Activated CD4-positive, alpha-beta T cell treated with anti-CD3 and anti-CD28 coated beads, Interleukin-2, Interleukin-6, amounts not matched to agents 100 ng/mL and 50 ng/mL, durations not matched to agents 16 hours and 8 hours (primary cell): ENCODE measurements at places on chromosomes 12 and 14.

- DNase-seq, result no peak
These were observed 845 bp downstream of the GIT2 start for GRCh38 chr12:109995361-109995685.

DNA sequence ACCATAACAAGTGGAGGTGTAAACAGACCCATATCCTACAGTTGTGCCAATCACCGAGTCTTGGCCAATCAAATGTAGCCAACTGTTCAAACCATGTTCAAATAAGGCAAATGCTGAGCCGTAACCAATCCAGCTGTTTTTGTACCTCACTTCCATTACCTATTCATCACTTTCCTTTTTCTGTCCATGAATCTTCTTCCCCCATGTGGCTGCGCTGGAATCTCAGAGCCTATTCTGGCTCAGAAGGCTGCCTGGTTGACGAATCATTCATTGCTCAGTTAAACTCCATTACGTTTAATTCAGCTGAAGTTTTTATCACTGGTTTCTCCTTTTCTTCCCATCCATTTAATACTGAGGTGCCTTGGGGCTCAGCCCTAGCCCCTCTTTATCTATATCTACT lies 71.1 kb downstream of the TBC1D30 start:
- no peak for DNase-seq

DNA sequence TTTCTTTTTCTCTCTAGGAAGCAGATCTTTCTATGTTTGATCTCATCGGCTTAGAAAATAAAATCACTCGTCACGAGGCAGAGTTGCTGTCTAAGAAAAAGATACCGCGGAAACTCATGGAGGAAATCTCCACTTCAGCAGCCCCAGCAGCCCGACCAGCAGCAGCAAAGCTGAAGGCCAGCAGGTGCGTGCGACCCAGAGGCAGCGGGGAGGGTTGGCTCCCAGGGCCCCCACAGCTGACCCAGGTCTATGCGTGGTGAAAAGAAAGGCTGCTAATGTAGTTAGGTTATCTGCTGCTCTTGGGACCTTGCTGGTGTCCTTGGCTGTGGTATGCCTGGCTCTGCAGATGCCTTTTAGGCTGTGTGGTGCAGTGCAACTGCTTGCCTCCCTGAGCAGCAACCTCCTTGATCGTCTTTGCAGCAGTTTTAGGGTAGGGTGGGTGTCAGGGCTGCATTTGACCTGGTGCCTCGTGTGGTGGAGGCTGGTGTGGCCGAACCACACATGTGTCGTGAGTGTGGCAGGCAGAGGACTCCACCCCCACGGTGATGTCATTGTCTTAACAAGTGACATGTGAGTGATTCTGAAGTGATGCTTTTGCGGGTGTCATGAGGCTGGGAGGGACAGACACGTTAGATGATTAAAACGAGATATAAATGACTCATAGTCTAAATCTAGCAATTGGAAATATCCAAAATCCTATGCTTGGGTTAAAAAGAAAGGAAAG lies 68.6 kb downstream of the EP400 start:
- DNase-seq, result no peak

GRCh38 chr14:99756796-99757195 lies 36.4 kb upstream of the EML1 start:
- DNase-seq, result no peak

GRCh38 chr14:21313512-21313911 lies 33.6 kb downstream of the RPGRIP1 start:
- no peak for DNase-seq

DNA sequence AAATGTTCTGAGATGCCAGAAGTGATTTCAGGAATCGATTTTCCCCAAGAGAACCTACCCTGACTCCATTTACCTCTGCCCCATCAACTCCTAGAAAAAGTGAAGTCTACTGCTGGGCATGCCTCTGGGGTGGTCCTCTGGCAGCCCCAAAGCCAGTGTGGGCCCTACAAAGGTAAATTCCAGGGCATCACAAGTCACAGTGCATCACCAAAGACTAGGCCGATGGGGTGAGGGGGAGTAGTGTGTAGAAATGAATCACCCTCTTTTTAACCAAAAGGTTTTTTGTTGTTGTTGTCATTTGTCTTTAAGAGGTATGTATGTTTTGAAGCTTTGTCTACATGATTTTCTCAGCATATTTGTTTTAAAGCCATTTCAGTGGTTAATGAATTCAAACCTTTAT lies 46.4 kb upstream of the RTRAF start:
- no peak for DNase-seq

DNA sequence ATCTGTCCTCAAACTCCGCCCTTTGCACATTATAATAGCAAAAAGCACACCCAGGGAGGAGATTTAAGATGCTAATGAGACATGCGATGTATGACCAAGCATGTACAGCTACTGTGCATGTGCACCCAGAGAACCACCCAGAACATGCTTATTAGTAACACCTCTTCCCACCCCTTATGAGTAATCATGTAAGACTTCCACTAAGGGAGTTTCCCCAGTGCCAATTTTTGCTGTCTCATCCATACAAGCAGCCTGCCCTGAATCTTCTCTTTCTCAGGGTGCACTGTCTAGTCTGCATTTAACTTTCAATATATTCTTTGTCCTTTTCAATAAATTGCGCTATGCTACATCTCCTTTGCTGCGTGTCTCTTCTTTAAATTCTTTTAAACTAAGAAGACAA lies 830.0 kb upstream of the NOVA1 start:
- DNase-seq, result no peak

DNA sequence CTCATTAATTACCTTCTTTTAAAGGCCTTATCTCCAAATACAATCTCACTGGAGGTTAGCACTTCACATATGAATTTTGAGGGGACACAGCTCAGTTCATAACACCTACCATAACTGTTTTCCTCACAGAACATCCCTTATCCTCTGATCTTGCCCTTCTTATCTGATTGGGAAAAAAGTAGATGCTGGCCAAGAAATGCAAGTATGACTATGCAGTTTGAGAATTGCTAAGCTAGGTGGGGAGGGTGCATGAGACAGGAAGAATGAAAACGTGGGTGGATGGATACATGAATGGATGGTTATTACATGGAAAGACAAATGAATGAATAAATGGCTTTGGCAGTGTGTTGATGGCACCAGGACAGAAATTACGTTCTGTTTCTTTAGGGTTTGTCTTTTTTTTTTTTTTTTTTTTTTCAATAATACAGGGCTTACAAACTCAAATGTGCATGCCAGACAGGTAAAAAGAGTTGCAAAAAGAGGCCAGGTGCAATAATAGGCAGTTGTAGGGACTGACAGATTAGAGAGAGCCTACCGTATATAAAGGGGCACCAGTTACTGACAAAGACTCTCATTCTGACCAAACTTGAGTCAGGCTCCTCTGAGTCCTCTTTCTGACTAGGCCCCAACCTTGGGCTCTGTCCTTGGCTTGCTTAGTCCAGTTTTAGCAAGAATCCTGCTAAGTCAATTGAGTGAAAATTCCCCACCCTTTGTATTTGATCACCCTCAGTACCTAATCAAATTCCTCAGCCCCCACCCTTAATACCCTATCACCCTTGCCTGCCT lies 304.9 kb downstream of the ZFP36L1 start:
- peak; percentile 35 for DNase-seq

DNA sequence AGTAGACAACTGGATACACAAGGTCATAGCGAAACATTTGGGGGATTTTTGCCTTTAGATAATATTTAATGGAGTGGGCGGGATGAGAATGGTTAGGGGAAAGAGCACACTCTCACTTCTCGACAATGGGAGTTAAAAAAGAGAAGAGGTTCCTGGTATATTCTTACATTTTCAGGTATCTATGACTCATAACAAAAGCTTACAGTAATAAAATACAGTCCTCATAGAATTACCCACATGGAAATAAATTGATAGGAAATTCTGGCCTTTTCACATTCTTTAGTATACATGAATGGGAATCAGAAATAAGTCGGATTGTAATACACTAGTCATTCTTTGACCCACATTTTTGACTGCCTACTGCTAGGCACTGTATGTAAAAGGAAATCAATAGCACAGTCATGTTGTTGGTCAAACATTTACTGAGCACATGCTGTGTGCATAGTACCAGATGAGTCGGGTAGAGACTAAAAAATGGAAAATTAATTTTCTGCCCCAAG lies 8.2 kb upstream of the CRADD start:
- DNase-seq, result peak; percentile 6

DNA sequence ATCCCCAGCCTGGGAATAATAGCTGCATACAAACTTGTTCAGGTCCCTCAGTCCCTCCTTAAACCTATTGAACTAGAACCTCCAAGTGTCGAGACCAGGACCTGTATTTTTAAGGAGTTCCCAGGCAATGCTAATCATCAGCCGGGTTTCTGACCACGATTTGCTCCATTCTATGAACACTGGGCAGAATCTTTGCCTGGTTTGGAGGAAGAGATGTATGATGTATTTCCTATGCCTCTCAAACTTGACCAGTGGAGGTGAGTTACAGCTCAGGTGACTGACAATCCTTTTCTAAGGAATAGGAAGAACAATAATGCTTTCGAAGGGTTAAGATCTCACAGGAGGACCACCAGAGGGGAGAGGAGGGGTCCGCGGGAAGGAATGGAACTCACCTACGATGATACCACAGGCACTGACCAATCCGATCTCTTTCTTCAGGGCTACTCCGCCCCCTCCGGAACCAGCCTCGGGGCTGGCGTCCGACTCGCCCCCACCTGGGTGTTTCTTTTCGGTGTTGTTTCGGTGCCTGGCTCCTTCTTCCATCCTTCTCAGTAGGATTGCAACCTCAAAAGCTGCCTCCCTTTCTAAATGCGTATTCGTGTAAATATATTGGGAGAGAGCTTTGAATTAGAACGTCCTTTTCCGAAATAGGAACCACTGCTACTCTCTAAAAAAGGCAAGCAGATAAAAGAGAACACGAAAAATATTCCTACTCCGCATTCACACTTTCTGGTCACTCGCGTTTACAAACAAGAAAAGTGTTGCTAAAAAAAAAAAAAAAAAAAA lies 895 bp downstream of the SLC7A8 start:
- peak; percentile 21 for DNase-seq

DNA sequence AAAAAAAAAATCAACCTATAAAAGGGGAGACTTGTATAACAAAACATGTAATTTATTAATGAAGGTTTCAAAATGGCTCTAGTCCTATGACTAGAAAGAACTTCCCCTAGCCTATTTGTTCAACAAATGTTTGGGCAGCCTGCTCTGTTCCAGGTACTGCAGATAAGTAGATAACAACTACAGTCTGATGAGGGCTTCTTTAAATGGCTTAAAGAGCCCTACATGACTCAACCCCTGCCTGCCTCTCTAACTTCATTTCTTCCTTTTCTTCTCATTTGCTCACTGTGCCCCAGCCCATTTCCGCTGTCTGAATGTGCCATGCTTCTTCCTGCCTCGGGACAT lies 21.5 kb downstream of the ALDH6A1 start:
- no peak for DNase-seq

DNA sequence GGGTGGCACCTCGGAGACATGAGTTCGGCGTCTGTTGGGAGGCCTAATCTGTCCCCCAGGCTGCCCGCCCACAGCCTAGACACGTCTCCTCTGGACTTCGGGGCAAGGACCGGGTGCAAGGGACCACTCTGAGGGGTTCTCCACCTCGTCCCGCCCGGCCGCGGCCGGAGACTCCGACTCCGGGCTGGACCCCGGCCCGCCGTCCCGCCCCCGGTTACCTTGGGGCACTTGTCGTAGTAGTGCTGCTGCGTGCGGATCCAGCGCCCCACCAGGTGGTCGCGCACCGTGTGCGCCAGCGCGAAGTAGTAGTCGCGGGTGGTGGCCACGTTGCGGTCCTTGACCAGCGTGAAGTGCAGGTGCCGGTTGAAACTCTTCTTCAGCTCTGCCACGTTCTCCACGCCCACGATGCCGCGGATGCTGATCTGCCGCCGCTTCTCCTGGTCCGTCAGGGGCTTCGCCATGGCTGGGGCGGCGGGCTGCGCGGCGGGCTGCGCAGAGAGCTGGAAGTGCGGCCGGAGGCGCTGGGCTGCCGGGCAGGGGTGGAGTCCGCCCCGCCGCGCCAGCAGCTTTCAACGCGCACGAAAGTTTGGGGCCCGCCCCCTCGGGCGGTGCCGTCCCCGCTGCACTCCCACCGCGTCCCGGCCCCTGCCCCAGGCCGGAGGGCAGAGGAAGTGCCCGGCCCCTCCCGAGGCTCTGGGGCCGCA lies at the start of gene PYGL:
TSS of gene PYGL (minus strand) at position 541 of the 704 bp plus-strand sequence. CDS start at position 461, 80 bp downstream.
- peak; percentile 31 for DNase-seq

GRCh38 chr12:91138337-91138920 lies 27.1 kb upstream of the LUM start:
- DNase-seq, result no peak

- no peak for DNase-seq
These were observed 136.5 kb upstream of the CPSF6 start for GRCh38 chr12:69102856-69103255.

DNA sequence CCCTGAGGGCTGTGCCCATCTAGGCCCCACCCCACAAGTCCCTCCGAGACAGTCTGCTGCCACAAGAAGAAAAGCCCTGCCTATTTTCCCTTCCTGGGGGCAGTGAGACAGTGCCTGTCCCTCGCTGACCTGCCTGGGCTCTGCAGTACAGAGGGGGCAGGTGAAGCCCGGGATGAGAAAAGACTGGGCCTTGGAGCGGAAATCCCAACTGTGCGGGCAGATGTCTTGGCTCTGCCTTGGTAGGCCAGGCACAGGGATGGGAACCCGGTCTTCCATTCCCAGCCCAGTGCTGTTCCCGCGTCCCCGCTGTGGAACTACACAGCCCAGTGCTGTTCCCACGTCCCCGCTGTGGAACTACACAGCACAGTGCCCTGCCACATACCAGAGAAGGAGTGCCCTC lies 12.8 kb upstream of the NXPH4 start:
- no peak for DNase-seq

DNA sequence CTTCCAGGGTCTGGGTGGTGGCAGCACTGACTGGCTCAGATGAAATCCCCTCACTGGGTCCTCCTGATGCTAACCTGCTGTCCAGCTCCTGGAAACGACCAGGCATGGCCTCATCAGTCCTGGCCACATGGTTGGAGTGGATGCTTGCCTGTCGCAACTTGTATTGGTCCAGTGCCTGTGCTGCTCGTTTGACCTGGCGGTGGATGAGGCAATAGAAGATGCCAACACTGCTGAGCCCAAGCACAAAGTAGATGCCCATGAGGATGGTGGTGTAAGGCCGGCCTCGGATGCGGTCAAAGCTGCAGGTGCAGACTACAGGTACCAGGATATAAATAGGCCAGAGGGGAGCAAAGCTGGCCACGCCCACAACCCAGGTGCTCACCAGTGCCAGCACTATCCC lies 1.2 kb downstream of the GPR84 start:
- DNase-seq, result no peak

DNA sequence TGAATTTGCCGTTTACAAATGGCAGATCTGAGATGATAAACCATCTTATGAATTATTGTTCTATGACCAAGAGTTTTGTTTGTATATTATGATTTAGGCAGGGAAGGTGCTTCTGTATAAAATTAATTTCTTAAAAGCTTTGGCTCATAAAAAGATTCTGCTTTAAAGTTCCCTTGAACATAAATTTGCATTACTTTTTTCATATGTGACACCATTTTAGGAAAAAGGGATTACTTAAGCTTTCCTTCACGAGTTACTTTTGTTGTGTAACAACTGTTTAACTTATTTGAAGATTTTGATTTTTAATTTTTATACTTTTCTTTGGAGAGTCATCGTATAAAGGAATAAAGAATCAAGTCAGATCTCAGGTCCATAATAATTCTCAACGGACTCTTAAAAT lies 3.3 kb downstream of the ETNK1 start:
- DNase-seq, result no peak
